GOT3 (cell line): ENCODE measurements at places on chromosomes 6 and 20.

- DNase-seq = no peak
These were observed 30.1 kb downstream of the CYB5R4 start for GRCh38 chr6:83889621-83890020.

- no peak for DNase-seq
These were observed 14.1 kb upstream of the MAK start for GRCh38 chr6:10852361-10852960.

- DNase-seq = peak; percentile 12
These were observed 298.6 kb downstream of the SYNE1 start for GRCh38 chr6:152338335-152339125.

GRCh38 chr20:54585217-54585616 lies 109.8 kb downstream of the DOK5 start:
- DNase-seq = no peak

DNA sequence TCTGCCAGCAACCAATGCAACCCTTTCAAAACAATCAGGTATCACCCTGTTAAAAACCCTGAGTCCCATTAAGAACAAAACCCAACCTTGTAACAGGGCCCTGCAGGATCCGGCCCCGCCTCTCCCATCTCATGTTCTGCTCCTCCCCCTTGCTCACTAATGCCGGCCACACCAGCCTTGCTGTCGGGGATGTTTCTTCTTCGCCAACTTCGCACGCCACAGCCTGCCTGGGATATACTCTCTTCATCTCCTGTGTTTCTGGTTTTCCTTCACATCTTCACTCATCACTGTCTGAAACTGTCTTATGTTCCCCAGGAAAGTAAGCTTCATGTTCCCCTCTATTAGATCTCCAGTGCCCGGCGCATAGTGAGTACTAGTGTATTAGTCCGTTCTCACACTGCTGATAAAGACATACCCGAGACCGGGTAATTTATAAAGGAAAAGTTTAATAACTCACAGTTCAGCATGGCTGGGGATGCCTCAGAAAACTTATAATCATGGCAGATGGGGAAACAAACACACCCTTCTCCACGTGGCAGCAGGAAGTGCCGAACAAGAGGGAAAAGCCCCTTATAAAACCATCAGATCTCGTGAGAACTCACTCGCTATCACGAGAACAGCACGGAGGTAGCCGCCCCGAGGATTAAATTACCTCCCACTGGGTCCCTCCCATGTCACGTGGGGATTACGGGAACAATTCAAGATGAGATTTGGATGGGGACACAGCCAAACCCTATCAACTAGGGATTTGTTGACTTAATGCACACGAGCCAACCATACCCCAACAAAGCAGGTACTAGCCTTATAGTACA lies 5.1 kb downstream of the TP53RK start:
- no peak for DNase-seq

GRCh38 chr6:163974322-163974721 lies 559.8 kb downstream of the QKI start:
- DNase-seq = no peak

GRCh38 chr6:148142821-148143220 lies 199.8 kb upstream of the SASH1 start:
- no peak for DNase-seq

DNA sequence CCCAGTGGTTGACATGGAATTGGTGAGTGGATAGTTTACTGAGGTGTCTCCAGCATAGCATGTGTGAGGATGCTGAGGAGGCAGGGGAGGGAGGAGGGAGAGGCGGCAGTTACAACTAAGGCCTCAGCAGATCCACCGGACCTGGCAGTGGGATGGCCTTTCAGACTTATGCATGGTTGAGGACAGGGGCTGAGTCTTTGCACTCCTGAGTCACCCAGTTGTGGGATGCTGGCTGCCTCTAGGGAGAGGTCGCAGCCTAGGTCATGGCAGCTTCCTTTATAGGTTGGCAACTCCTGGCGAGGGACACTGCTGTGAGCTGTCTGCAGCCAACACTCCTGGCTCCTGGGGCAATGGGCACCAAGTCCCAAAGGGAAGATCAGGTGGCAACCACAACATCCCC lies 380.3 kb downstream of the PREX1 start:
- no peak for DNase-seq

DNA sequence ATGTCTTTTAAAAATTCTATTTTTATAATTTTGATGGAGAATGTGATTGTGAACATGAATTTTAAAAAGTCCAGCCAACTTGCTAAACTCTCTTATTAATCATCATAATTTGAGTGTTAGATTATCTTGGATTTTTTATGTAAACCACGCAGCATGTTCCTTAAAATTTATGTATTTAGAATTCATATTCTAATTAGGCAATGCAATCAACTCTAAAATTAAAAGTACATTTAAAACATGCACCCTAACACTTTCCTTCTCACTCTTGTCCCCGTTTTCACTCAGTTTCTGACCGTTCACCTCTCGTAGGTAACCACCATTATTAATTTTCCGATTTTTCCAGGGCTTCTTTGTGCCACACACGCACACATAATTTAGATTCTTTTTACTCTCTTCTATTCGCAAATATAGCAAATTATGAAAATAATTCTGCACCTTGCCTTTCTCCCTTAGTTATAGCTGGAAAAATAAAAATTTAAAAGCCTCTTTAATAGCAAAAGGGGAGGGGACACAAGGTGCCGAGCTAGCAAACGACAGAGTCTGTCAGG lies 329 bp upstream of the ZKSCAN3 start:
- DNase-seq = no peak

GRCh38 chr20:2357114-2357513 lies 23.6 kb upstream of the TGM6 start:
- DNase-seq = no peak

DNA sequence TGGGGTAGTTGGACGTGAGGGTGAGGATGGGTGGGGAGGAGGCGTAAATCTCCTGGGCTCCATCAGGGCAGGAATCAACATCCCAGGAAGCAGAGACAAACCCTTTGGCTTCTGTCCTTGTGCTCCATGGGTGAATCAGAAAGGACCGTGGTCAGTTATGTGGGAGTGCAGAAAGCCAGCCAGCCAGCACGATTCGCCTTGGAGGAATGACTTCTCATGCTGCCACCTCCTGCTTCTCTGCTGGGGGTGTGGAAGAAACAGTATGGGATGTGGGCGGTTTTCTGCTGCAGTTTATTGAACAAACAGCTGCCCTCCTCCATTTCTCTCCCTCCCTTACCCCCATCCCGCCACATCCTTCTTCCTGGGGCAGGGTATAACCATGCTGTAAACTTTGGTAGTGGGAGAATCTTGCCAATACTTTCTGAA lies 214.5 kb downstream of the SOX4 start:
- no peak for DNase-seq

GRCh38 chr6:51021171-51021570 lies 202.5 kb downstream of the TFAP2B start:
- no peak for DNase-seq

- DNase-seq = no peak
These were observed 11.2 kb upstream of the PSMF1 start for GRCh38 chr20:1107176-1107575.

DNA sequence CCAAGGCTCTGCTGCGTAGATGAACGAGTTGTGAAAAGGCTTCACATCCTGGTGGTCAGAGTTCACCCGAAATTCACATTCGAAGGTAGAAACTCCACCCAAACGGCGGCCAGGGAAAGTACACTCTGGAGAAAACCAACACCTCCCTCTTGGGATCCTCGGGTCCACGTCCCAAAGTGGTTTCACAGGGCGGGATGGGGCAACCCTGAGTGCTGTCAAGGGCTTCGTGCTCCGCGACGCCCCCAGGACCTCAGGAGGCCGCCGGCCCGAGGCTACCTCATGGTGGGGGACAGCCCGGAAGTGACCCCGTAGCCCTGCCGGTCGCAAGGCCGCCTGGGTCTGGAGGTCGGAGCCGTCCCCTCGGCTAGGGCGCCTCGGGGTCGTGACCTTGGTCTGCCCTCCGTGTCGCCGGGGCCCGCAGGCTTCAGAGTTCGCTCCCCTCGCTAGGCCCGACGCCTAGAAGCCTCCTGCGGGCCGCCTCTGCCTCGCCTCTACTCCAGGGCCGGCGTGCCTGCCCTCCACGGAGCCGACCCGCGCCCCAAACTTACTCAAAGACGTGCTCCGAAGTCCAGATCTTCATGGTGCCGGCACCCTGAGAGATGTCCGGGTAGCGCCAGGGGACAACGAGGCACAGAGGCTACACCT lies at the start of gene PRELID3B:
PRELID3B (minus strand) TSS at position 636 of the 645 bp plus-strand sequence; CDS start at position 580, 56 bp downstream.
- no peak for DNase-seq

GRCh38 chr20:24493181-24493580 lies 23.8 kb downstream of the SYNDIG1 start:
- no peak for DNase-seq

DNA sequence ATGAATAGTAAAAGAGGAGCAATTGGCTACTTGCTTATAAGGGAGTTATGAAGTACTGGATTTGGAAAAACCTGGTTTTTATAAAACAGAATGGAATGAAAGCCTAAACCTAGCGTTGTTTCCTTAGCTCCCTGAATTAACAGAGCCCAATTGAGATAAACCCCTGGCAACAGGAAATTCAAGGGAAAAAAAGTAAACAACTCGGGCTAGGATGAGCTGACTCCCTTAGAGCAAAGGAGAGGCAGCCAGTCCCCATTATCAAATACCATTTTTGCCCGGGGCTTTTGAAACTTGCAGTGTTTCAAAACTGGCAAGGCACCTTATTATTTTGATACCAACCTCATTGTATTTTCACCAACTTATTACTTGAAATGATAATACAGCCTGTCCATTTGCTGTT lies 587.5 kb downstream of the CD109 start:
- DNase-seq = no peak

DNA sequence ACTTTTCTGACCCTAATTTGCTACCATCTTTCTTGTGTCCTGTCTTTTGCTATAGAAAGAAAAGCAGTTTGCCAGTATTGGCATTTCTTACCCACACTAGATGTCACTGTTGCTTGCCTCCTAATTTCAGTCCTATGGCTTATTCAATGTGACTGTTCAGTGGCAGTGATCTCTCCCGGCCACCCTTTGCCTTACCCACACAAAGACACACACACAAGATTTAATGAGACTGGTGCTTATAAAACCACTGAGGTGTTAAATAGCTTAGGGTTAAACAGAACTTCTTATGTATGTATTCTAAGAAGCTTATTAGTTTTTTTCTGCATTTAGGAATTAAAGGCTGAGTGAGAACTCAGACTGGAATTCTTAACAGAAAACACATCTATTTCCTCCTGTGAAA lies 233.6 kb upstream of the ASCC3 start:
- DNase-seq = no peak

DNA sequence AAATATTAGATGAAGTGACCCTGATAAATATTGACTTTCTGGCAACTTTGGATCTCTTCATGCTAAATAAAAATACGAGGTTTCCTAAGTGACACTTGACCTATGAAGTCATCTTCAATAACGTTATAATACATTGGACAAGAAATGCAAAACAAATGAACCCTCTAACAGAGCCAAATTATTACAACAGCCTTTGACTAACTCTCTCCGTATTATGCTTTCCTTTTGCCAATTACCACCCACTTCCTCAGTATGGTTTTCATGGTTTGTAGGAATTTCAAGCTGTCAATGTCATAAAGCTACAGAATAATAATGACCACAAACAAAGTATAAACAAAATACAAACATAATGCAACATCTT lies 210.5 kb downstream of the MOXD1 start:
- DNase-seq = no peak

- DNase-seq = no peak
These were observed 39.6 kb upstream of the TRIM39 start for GRCh38 chr6:30287139-30287538.

DNA sequence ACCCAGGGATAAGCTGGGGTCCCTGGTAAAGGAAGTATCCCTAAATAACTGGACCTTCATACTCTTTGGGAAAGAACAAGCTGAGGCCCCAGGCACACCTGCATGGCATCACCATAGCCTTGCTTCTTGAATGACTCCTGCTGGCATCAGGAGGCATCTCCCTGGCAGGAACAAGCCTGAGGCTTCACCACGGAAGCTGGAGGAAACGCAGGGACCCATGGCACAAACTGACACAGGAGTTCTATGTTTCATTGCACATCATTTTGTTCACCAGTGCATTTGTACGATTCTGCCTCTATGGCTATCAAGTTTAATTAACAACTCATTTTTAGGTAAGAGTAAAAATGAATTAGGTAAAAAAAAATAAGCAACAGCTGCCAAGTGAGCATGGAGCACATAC lies 619 bp upstream of the PDE7B start:
- no peak for DNase-seq

DNA sequence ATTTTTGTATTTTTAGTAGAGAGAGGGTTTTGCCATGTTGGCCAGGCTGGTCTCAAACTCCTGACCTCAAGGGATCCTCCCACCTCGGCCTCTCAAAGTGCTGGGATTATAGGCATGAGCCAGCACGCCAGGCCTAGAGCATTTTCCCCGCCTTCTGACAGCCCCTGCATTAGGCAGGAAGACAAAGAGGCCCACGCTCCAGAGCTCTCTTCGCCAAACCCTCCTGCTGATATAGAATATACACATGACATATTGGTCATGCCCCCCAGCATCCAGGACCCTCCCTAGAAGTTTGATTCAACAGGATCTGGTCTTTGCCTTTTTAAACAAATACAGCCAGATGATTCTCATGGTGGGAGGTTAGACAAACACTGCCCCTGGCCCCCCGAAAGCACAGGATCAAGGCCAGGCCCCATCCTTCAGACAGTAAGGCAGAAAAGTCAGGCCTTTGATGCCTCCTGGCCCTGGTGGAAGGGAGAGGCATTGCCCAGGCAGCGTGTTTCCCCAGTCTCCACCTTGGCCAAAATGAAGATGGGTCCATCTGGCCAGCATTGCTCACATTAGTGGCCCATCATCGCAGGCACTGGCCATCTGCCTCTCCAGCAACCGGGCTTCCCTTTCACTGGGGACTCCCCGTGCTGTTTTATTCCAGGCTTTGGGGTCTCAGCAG lies 4.4 kb downstream of the SULF2 start:
- no peak for DNase-seq

- no peak for DNase-seq
These were observed 5.7 kb downstream of the ETV7 start for GRCh38 chr6:36381502-36382389.

DNA sequence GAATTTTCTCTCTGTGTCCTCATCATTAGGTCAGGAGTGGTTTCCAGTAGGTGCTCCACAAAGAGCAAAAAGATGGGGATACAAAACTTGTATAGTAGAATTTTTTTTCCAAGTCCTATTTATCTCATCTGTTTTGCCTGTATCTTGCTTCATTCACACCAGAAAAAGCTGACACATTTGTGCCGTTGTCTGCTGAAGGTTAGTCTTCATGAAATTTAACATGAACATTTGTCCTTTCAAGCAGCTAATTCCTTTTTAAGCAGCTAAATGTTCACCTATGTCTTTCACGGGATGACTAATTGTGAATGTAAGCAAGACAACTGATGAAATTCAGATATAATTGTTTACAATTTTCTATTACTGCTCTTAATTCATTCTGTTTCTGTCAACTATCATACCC lies 83.8 kb downstream of the ATXN1 start:
- DNase-seq = no peak

GRCh38 chr6:52933778-52934177 lies 24.3 kb upstream of the GSTA3 start:
- DNase-seq = no peak

- DNase-seq = no peak
These were observed 544.6 kb upstream of the BTBD3 start for GRCh38 chr20:11372876-11373790.
